ENCODE measurements at places on chromosomes 11 and 22. TPM values are rescaled to one million over a fixed set of nuclear protein-coding genes. Genes with fewer than 3 reads are reported as not detected.

DNA sequence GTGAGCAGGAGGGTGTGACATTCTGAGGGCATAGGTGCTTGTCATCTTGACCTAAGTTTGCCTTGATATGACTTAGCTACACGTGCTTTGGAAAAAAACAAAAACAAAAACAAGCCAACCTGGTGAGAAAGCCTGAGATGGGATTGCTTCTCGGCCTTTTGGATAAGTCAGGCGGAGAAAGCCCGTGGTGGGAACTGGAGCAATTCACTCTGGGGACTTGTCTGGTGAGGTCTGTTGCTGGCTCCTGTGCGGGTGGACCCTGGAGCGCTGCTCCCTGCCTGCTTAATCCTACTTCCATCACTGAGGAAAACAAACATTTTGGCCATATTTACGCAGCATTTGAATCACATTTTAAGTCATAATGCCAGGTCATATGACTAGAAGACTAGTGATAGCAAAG, 100.3 kb downstream of the SNX19 start:
- DNase-seq = no peak

TLCD5 gene
- 1.8 TPM for total RNA-seq

XKR3 gene
- not detected for total RNA-seq

TTC36 gene
- total RNA-seq = not detected

DNA sequence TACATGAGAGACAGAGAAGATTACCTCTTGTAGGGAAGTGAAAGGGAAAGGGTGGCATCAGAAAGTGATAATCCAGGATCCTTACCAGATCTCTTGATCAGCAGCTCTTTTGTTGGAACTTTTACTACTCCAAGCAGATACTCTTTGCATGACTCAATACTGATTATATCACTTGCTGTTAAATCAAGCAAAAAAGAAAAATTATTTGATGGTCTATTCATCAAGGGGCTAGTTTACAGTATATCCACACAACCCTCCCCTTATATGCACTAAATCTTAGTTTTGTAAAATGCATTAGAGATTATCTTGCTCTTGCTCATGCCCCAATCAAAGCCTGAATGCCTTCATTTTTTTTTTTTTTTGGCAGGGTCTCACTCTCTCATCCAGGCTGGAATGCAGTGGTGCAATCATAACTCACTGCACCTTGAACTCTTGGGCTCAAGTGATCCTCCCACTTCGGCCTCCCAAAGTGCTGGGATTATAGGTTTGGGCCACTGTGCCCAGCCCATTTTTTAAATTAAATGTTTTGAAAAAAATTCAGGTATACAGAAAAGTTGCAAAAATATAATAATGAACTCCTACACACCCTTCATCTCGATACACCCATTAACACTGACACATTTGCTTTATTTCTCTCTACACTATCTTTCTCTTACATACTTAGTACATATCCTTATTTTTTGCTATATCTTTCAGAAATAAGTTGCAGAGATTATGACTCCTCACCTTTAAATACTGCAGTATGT, 76.1 kb upstream of the UCP3 start:
- no peak for DNase-seq

ABCC8 gene
- not detected for total RNA-seq

DNA sequence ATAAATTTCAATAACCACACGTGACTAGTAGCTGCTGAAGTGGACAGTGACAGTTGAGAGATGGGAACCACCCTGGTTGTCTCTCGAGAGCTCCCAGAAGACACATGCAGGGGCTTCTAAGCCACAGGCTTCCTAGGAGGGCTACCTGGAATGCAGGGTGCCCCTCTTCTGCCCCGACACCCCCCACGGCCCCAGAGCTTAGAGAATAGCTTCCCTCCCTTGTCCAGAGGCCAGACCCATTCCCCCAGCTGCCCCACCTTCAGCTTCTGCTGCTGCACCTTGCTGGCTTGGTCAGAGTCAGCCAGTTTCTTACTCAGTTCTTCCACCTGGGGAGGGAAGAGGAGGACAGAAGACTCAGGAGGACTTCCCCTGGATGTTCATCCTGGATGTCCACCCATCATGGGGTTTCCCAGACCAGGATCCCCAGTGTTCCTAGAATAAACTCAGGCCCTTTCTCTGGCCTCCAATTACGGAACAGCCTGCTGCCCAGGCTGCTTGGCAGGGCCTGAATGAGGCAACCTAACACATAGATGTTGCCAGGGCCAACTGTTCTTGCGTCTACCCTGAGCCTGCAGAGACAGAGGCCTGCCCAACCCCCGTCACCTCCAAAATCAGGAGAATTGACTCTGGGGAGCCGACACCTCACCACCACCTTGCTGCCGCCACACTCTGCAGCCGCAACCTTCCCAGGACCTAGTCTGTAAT, 12.0 kb downstream of the IL18BP start:
- DNase-seq = no peak

NCF4 gene
- not detected for total RNA-seq

ASRGL1 gene
- 0.13 TPM for total RNA-seq

UPK3A gene
- not detected for total RNA-seq

OTOG gene
- not detected for total RNA-seq

KBTBD4 gene
- total RNA-seq = 14.7 TPM

GRCh38 chr22:50441428-50441993, 33.3 kb downstream of the SBF1 start:
- no peak for DNase-seq

TSSK2 gene
- total RNA-seq = not detected

DNA sequence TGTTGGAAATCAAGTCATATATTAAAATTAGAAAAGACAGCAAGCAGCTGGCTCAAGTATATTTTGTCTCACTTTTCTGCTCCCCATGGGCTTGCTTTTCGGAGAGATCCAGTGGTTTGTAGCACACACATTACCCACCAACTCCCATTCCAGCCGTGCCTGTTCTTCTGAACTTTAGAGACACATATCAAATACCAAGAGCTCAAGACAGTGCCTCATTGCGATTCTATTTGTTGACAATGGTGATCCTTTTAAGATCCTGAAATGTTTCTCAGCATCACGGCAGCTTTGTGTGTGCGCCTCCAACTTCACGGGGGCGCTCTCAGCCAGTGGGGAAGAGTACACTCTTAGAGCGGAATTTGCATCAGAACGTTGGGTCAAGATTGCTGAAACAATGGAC, 52.9 kb downstream of the BARX2 start:
- no peak for DNase-seq

GRCh38 chr11:6609502-6610015, 2.5 kb downstream of the TAF10 start:
- no peak for DNase-seq

DNA sequence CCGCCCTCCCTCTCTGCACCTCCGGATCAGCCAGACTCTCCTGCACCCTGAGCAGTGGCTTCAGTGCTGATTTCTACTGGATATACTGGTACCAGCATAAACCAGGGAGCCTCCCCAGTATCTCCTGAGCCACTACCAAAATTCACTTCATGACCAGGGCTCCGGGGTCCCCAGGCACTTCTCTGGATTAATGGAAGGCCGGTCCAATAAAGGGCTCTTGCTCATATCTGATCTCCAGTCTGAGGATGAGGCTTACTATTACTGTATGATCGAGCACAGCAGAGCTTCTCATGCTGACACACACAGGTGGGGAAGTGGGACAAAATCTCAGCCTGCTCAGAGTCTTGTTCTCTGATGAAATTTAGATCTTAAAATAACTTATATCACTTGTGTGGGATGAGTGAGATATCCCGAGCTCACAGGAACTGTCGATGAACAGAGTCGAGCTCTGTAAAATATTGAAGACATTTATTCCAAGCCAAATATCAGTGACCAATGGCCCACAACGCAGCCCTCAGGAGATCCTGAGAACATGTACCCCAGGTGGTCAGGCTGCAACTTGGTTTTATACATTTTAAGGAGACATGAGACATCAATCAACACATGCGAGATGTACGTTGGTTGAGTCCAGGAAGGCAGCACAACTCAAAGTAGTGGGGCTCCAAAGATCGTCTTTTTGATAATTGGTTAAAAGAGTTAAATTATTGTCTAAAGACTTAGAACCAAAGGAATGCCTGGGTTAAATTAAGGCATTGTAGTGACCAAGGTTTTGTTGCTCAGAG, 93.0 kb upstream of the TOP3B start:
- DNase-seq = no peak

Measured in bronchial epithelial cell (primary cell).